AG20443 (cell line): ENCODE measurements at places on chromosomes 6 and 20.

DNA sequence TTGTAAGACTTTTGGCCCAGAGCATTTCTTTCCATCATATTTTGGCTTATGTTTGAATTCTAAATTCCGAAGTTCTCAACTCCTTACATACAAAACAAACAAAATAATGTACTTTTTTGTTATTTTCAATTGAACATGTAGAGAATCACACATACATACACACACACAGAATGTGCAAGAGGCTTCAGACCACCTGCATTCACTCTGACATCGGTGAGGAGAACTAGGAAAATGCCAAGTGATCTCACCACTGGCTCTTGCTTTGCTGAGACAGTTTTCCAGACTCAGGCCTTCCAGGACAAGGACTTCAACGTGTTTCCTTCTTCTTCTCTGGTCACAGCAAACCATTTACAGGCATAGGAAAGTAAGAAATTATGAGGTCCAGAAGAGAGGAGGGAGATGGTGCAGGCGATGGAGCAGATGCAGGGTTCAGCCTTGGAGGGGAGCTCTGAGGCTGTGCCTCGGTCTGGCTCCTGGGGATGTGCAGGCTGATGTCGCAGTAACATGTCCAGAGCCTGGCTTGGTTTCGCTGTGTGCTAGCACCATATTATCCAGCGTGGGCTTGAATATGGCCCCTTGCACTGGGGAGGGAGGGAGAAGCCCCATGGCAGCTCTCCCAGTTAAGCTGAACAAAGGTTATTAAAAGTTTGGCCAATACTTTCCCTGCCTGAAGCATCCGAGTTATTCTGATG lies 93.4 kb downstream of the DACT2 start:
- DNase-seq = no peak

GRCh38 chr6:1834207-1834606 lies 224.5 kb downstream of the FOXC1 start:
- DNase-seq = no peak

DNA sequence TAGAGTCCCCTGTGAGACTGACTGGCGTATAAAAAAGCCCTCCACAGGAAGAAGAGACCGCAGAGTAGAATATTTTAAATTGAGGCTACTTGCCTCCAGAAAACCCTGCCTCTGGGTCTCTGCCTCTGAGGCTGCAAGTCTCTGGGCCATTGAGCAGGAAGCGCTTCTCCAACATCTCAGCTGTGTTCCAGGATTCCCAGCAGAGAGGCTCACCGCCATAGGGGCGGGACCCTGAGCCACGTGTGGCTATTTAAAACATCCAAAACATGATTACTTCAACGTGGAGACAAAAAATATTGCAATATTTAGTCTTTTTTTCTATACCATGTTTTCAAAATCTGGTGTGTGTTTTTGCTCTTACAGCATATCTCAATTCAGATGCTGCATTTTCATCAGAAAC lies 59.4 kb downstream of the GNAS-AS1 start:
- DNase-seq = no peak

DNA sequence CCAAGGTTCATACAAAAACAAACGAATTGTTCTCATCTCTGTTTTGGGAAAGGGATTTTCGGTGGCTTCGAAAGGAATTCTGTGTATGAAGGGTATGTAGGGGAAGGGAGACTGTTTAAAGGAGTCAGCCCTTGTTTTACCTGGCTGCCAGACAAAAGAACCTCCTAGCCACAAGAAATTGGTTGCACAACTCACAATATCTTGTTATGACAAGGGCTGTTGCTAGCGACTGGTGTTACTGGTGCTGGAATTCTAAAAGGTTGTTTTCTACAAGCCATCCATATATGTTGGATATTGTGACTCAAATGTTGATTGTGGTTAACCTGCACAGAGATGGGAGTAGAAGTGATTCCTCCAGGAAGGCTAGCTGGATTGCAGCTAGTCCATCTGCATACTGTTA lies 34.6 kb upstream of the CITED2 start:
- peak; percentile 73 for DNase-seq

- no peak for DNase-seq
Measured at GRCh38 chr6:42135722-42136121, 6.7 kb downstream of the C6orf132 start.

GRCh38 chr6:27020553-27020880 lies 227.0 kb upstream of the PRSS16 start:
- no peak for DNase-seq

DNA sequence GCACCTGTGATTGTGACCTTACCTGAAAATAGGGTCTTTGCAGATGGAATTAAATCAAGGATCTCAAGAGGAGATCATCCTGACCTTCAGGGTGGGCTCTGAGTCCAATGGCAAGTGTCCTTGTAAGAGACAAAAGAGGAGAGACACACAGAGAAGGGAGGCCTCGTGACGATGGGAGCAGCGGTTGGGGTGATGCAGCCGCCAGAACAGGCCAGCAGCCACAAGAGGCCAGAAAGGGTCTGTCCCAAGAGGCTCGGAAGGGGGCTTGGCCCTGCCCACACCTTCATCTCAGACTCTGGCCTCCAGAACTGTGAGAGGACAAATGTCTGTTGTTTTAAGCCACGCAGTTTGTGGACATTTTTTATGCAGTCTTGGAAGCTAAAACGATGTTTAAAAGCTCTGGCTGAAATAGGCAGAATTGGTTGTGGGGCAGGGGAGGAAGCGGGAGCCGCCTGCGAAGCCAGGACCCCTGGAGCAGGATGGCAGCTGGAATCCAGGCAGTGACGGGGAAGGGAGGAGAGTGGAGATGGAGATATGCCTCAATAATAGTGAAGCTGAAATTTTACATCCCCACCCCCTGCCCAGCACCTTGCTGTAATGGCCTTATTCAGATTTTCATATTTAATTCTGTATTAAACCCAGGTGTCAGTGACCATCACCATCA lies 216.4 kb downstream of the ANKRD60 start:
- no peak for DNase-seq

DNA sequence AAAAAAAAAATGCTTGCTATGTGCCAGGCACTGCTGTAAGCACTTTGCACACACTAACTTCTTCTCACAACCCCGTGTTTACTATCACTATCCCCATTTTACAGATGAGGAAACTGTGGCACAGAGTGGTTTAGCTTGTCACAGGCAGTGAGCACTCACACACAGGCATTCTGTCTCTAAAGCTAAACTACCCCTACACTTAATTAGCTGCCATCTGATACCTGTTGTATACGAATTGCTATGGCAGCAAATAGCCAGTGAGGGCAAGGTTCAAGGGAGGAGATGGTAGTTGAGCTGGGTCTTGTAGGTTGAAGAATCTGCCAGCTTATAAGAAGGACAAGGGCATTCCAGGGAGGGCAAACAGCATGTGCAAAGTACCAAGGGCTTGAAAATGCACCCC lies 5.2 kb downstream of the TNNC2 start:
- no peak for DNase-seq

GRCh38 chr20:35339007-35339406 lies 46.8 kb upstream of the FAM83C start:
- DNase-seq = peak; percentile 78

- DNase-seq = no peak
Measured at GRCh38 chr20:62893700-62894099, 32.1 kb upstream of the TCFL5 start.

DNA sequence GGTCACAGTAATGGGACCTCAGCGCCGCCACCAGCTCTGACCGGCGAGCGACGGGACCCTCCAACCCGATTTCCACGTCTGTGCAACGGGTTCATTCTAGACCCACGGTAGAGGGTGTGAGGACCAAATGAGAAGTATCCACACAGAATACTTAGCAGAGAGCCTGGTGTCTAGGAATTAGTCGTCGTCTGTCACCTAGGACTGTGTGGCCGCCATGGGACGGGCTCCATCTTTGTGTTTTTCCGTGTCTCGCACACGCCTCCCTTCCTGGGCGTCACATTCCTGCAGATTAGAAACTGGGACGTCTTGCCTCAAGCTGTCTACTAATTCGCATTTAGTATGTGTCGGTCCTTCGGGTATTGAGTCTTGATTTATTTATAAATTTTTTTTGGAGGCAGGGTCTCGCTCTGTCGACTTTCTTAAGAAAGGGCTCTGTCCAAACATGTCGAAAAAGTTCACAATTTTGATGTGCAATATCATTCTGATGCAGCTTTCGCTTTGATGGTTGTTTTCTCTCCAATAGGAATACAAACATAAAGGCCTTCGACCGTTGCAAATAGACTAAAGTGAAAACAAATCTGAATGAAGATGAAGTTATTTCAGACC lies 563 bp downstream of the MGME1 start:
- DNase-seq = peak; percentile 27

GRCh38 chr6:39003072-39003471 lies 45.5 kb upstream of the GLP1R start:
- DNase-seq = no peak

- DNase-seq = no peak
Measured at GRCh38 chr6:130203370-130203769, 19.4 kb downstream of the SAMD3 start.

- no peak for DNase-seq
Measured at GRCh38 chr6:25637960-25638434, 14.0 kb upstream of the SCGN start.
